ENCODE measurements at places on chromosomes 6 and 20.
A peak's percentile ranks its signal among the peaks of the same experiment; 100 is the strongest.

- no peak for DNase-seq
Observed at GRCh38 chr6:22732176-22732970, 163.0 kb downstream of the HDGFL1 start.

DNA sequence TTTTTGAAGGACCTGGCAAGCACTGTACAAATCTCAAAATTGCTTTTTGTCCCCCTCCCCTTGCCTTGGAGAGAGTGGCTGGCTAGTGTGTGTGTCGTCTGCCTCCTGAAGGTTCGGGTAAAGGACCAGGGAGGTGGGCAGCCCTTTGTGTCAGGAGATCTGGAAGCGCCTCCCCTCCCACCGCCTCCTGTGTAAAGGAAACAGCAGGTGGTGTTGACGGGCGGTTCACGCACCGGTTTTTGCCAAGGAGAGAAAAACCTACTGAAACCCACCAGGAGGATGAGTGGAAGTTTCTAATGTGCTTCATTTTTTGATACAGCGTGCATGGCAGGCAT is 1.2 kb downstream of the ENTPD6 start:
- DNase-seq = no peak

- no peak for DNase-seq
Observed at GRCh38 chr6:15073344-15073789, 172.5 kb upstream of the JARID2 start.

GRCh38 chr6:95545226-95545625 is 32.1 kb upstream of the MANEA start:
- no peak for DNase-seq

DNA sequence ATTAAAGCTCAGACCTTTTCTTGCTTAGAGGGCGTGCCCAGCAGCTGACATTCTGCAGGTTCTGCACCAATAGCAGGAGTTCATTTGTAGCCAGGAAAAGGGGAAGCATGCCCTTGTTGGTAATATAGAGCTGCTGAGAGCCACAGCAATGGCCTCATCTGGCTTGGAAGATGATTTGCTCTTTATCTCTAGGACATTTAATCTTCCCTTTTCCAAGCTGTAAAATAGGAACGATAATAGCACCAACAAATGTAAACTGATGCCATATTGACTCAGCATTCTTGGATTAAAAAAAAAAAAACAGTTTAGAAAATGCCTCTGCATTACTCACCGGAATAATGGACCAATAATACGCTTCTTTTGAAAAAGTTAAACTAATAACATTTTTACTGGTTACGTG is 93.4 kb upstream of the SLC2A12 start:
- DNase-seq = no peak

DNA sequence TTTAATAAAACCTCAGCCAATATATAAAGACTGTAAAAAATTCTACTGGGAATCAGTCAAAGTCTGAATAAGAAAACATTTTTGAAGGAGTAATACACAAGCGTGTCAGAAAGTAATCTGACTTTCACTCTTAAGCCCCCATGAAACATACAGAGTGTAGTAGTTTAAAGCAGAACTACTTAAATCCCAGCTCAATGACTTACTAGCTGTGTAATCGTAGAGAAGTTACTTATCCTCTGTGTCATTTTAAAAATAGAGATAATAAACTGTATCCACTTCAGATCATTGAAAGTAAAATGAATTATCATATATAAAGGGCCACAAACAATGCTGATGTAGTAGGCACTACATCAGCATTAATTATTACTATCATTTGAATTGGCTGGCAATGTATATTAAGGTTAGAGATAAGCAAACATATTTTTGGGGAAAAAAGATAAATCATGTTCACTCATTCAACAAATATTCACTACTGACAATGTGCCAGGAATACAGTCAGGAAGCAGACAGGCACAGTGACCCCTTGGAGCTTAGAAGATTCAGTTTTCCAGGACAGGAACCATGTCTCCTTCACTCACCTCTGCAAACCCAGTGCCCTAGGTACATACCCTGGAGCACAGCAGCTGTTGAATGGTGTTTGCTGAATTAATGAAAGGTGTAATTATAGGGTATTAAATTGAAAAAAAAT is 14.4 kb downstream of the REPS1 start:
- DNase-seq = no peak

DNA sequence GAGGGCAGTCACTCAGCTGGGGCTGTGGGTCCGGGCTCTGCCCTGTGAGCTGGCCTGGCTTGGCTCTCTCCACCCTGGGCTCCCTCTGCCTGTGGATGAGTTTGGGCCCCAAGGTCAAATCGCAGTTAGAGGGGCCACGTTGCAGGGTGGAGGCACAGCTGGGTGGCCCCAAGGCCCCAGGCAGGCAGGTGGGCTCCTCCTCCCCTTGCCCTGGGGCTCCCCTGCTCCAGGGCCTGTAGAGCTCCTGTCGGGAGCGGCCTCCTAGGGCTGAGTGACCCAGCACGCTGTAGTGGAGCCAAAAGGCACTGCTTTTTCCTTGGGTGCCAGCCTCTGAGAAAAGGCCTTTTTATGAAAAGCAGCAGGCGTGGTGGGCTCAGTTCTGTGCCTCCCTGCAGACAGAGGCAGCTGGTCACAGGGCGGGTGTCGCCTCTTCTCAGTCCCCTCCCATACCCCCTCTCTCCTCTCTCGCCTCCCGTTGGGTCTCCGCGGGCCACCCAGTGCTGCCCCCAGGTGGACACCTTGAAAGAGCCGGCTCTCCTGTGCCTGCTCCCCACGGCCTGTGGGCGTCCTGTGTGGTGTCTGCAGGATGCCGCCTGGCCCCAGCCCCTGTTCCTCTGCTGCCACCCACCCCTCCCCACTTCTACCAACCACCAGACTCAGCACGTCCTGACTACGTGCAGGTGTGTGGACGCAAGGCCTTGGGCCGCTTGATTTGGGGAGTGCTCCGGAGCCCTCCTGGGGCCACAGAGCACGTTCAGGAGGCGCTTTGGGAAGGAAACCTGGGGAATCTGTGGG is 13.2 kb downstream of the SS18L1 start:
- peak; percentile 77 for DNase-seq

DNA sequence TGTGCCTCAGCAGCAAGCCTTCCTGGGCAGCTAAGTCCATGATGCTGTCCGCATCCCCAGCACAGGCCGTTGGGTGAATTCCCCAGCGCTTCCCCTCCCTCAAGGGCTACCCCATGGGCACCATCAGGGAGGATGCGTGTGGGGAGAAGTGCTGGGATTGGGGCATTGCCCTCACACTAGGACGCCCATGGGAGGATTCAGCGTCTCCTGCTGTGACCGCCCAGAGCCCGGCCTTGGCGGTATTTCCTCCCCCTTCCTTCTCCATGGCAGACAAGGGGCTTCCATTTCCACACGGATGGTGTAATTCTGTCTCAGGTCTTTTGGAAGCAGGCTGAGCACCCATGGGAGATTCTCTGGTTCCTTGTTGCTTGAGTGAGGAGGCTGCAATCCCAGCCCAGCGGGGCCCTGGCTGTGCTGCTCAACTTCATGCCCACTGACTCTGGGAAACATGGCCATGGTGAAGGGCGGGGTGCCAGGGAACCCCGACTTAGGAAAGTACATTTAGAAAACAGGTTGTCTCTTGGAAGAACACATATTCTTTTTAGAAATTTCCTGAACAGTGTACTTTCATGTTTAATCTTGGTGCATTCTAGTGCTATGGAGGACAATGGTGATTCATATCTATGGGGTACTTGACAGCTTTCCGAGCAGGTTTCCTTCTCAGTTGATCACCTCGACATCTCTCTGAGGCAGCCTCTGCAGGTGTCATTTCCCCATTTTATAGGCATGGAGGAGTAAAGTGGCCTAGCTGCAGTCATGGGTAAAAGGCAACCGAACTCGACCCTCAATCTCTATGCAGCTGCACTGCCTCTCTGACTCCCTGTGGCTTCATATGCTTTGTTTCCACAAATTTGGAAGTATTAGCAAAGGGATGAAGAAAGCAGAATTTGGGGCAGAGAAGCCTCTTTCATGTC is 178.2 kb upstream of the CST7 start:
- DNase-seq = no peak

GRCh38 chr20:22385602-22386305 is 198.6 kb downstream of the FOXA2 start:
- no peak for DNase-seq

DNA sequence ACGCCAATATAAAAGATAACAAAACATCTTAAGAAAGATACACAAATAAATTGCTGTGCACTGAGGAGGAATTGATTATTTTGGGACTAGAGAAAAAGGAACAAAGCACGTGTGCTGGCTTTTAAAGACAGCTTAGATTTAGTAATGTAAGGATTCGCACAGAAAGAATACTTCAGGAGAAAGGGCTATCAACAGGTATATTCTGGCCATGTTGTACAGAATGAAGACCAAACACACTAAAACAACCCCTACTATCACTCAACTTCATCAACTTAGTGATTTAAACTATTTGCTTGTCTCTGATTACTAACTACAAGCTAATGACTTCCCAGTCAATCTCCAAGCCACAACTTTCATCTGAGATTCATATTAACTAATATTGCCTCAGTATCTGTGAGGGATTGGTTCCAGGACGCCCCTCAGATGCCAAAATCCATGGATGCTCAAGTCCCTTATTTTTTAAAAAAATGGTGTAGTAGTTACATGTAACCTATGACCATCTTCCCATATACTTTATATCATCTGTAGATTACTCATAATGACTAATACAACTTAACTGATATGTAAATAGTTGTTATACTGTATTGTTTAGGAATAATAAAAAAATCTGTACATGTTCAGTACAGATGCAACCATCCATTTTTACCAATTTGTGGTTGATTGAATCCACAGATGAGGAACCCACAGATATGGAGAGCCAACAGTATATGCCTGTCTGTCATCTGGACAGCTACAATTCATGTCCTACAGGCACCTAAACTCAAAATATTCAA is 4.5 kb downstream of the DEK start:
- DNase-seq = no peak

GRCh38 chr6:16769131-16769985 is 8.1 kb upstream of the ATXN1 start:
- DNase-seq = no peak

DNA sequence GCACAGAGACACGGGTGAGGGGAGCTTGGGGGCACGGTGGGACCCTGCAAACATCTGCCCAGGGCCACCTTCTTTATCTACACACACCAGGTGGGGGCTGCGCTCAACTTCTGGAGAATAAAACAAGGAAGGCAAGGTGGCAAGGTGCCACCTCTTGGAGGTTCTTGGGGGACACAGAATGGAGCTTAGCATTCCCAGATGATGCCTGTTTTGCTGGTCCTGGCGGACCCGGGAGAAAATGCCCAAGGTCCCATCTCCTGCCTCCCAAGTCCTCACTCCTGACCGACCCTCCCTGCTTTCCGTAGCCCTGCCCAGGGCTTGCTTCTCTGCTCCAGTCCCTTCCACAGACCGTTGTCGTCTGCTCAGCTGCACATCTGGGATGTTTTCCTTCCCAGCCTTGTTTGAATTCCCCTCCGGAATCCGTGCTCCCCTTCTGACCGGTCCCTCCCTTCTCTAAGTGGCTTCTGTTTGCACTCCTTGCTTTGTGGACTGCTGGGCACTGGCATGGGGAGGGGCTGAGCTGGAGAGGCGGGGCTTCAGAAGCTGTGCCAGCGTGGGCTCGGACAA is 13.1 kb downstream of the ITPR3 start:
- no peak for DNase-seq

DNA sequence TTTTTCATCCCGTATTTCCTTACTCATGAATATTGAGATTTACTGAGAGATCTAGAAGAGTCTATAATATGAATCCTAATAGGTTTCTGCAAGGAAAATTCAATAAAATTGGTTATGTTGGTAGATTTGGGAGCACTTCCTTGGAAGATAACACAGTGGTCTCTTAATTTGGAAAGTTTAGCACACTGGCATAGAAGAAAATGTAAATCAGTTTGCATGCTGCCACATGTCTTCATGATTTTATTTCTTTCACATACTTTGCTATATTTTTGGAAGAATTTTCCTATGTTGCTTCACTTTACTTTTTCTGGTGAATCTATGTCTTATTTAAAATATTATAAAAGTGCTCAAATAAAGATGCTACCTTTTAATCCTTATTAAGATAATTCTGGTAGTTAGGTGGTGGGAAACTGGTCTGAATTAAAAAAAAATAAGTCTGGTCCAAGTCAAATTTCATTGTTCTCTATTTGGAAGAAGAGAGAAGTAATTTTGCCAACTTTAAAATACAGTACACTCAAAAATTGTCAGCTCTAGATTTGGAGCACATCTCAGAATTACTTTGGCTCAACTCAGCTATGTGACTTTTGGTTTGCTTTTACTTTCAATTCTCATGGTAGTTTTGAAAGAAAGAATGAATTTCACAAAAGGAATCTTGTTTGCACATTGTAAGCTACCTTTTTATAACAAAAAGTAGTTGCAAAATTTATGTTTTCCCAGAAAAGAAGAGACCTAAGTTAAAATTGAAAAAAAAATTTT is 197.3 kb downstream of the CENPW start:
- no peak for DNase-seq

DNA sequence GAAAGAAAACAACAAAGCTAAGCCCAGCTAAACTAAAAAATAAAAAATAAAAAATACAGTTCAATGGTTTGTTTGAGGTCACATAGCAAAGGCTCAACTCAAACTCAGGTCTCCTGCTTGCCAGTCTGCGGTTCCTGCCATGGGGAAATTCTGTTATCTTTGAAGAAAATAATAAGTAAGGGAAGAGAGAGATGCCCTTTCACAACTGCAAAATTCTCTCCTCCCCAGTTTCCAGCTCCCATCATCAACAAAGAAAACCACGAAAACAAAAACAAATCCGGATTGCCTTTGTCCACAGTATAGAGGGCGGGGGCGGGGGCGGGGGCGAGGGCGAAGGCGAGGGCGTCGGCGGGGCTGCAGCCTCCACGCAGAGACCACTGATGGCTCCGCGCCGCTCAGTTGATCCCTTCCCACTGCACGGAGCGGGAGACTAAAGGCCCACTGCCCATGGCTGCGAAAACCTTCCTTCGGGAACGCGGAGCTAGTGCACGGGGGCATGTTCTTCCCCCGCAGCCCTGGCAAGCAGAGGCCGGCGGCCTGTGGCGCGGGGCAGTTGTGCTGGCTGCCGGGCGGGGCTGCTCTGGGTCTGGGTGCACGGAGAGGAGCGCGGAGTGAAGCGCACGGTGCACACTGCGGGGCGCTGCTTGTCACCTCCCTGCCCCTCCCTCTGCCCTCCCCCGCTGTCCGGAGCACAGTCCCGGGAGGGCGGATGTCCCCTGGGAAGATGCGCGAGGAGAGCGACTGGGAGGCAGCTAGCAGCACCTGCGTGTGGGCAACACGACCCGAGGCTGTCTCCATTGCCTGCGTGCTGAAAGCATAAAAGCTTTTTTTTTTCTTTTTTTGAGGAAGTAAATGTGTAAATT is 54.1 kb upstream of the TPD52L1 start:
- peak; percentile 81 for DNase-seq

DNA sequence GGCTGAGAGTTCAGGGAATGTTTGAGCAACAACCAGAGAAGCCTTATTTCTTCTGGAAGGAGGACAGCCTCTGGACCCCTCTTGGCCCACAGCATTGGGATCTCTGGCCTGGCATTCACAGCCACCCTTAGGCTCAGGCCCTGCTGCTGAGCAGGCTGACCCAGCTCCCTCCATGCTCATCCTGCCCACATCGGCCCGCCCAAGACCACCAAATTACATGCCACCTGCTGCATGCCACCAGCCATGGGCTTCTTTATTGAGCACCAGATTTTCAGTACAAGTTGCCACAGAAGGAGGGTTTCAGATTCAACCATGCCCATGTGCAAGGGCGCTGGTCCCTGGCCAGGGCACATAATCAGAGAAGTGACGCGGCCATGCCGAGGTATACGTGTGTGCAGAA is 32.2 kb downstream of the ADA start:
- peak; percentile 28 for DNase-seq

GRCh38 chr20:5895626-5896025 is 54.7 kb downstream of the TRMT6 start:
- DNase-seq = no peak

GRCh38 chr20:46438156-46438750 is 31.8 kb upstream of the ELMO2 start:
- DNase-seq = no peak

Measured in Right ventricle myocardium superior (tissue), 1 donor.